ENCODE measurements at places on chromosomes 4 and X. TPM values are rescaled to one million over a fixed set of nuclear protein-coding genes. Genes with fewer than 3 reads are reported as not detected.

BEND2 gene
- total RNA-seq, result not detected

USP17L26 gene
- total RNA-seq, result not detected

- DNase-seq, result no peak
Observed at GRCh38 chrX:46904626-46905025, 7.6 kb upstream of the JADE3 start.

CFAP299 gene
- total RNA-seq, result not detected

KLHL13 gene
- total RNA-seq, result 4.7 TPM

GRCh38 chr4:79874197-79874596 is 198.8 kb downstream of the ANTXR2 start:
- DNase-seq, result no peak

ANXA10 gene
- total RNA-seq, result 721 TPM

- DNase-seq, result no peak
Observed at GRCh38 chr4:14265651-14266050, 638.1 kb upstream of the BOD1L1 start.

DNA sequence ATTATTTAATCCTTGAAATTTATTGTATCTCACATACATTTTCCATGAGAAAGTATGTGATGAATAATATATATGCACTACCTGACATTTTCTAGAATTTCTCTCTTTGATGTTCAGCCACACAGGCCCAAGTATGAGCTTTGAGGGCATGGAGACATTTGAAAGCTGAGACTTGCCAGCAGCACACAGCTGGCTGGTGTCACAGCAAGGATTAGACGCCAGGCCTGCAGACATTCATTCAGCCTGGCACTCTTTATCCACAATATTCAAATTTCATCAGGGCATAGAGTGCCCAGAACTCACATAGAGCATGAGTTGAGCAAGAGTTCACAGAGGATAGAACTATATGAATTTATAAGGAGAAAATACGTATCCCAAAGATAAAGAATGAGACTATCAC is 74.0 kb downstream of the GRIA2 start:
- DNase-seq, result no peak

DNA sequence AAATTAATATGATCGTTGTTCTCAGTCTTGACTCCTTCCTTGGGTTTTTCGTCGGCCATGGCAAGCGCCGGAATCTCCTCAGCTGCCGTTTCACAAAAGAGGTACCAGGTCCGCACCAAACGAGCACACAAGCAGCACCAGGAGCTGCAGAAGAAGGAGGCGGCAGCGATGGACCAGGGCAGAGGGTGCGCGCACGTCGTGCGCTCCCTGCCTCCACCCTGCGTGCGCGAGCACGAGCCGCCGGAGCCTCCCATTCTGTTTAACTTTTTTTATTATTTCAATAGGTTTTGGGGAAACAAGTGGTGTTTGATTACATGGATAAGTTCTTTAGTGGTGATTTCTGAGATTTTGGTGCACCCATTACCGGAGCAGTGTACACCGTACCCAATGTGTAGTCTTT is 158.2 kb downstream of the PLS3 start:
- DNase-seq, result no peak

TLR10 gene
- not detected for total RNA-seq

SGMS2 gene
- 71.6 TPM for total RNA-seq

DNA sequence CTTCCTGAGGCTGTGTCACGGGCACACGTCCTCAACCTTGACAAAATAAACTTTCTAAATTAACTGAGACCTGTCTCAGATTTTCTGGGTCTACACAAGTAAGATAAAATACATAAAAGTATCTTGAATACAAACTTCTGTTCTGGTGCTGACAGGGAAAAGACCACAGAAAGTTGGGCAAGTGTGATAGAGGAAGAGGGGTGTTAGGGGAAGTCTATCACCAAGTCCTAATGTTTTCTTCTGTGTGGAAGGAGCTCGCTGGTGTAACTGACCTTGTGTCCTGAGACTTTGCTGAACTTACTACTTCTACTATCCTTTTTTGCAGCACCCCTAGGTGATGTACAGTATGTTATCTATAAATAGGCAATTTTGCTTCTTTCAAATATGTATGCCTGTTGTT is 97.0 kb upstream of the STIM2 start:
- no peak for DNase-seq

DNA sequence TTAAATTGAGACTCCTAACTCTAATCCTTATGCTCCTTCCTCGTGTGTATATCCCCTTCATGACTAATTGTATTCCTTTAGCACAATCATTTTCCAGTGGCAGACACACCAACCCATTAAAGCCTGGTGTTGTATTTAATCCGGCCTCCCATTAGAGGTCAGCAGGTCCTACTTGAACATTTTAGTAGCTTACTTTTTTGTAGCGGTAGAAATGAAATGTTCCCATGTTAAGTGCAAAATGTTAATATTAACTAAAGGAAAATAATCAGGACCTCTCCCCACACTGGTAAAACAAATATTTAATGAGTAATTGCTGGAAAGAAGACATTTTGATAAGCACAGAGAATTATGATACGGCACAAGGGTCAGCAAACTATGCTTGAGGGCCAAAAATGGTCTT is 3.4 kb downstream of the RAB33B start:
- DNase-seq, result no peak

DNA sequence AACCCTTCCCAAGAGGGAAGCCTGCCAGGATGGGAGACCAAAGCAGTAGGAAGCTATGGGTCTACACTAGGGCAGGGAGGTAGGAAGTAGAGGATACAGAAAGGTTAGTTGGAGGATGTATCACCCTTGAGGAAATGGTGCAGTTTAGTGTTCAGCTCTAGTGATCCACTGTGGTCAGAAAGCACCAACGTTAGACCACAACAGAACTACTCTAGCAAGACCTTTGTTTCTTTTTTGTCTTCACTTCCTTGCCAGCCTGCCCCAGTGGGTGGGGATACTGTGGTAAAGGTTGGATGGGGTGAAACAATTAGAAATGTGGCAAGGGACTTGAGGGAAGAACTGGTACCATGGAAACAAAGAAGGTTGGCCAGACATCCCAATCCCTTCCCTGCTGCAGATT is 83.3 kb downstream of the DDIT4L start:
- DNase-seq, result peak; percentile 30

DNA sequence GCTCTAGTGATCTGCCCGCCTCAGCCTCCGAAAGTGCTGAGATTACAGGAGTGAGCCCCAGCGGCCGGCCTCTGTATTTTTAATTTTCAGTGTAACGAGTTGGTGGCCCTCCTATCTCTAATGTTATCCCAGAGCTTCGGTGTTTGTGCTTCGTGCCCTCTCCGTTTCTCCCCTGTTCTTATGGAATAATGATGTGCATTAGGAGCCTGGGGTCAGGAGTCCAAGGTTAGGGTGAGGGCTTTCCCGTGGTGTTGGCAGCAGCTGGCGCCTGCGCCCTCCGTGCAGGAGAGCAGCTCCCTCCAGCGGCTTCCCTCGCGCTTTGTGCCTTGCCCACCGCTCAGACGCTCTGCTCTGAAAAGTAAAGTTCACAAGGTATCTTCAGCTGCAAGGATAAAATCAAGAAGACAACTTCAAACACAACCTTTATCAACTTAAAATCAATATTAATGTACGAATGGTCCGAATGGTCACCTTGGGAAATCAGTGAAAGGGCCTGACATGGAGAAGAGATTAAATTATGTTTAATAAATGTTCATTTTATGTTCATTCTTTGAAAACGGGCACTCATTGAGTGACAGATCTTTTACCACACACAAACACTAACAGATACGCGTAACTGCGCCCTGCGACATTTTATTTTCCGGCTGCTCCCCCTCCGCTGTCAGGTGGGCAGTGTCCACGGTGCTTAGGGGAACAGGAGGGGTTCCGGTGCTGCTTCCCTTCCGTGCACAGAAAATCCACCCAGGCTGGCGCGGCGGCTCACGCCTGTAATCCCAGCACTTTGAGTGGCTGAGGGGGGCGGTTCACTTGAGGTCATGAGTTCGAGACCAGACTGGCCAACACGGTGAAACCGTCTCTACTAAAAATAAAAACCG is 62.4 kb downstream of the TRAPPC11 start:
- DNase-seq, result peak; percentile 89

DNA sequence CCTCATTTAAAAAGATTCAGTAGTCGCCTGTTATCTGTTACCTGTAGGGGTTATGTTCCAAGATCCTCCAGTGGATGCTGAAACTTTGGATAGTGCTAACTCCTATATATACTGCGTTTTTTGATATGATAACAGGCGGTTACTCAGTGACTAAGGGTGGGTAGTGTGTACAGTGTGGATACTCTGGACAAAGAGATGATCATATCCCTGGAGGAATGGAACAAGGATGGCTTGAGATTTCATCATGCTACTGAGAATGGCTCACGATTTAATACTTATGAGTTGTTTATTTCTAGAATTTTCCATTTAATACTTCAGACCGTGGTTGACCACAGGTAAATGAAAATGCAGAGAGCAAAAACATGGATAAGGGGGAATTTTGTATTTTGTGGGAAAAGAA is 21.5 kb downstream of the FAM47E start:
- no peak for DNase-seq

DNA sequence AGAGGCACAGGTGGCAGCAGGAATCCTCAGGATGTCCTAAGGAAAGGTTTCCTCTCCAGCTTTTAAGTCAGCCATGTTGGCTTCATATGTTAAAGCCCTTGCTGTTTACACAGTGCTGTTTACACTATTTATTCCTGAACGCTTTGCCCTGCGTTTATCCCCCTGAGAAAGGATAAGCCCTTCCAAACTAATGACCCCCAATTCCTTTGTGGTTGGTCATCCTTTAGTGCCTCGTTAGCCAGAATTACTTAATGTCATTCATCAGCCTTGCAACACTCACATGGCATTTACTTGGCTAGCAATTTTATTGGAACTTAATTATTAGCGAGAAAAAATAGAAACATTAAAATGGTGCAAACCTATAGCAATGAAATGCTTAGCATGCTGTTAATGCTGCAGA is 23.8 kb downstream of the VCX2 start:
- DNase-seq, result no peak

DNA sequence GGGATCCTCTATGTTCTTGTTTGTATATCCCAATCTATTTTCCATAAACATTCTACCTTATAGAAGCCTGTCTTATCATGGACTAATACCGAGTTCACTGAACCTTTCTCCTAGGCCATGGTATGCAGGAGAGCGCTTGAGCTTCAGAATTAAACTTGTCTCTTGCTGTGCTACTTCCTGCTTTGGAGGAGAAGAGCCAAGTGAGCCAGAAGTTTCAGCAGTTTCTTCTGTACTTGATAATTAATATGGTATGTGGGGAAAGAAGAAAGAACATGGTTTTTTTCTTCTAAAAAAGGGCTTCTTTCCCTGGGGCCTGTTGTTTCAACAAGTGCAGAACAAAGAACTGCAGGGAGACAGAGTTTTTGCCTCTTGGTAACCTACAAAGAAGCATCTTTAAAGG is 172.8 kb downstream of the ATG4A start:
- no peak for DNase-seq

- no peak for DNase-seq
Observed at GRCh38 chrX:11266573-11267003, 26.6 kb upstream of the AMELX start.

CRLF2 gene
- not detected for total RNA-seq

RAB40AL gene
- 3.0 TPM for total RNA-seq

DNA sequence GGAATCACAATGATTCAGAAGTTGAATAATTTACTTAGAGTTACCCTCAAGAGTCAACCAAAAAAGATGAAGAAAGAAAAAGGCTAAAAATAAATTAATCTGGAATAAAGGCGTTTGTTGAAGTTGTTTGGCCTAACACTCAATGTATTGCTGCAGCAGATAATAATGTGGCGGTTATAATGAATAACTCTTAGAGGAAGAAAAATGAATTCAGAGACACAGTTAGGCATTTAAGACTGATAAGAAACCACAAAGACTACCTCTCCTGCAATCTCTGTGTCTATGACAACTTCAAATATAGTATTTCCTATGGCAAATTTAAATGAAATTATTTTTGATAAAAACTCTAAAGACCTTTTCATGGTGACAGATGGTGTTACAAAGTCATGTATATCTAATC is 1369.1 kb upstream of the AGA start:
- DNase-seq, result no peak

DNA sequence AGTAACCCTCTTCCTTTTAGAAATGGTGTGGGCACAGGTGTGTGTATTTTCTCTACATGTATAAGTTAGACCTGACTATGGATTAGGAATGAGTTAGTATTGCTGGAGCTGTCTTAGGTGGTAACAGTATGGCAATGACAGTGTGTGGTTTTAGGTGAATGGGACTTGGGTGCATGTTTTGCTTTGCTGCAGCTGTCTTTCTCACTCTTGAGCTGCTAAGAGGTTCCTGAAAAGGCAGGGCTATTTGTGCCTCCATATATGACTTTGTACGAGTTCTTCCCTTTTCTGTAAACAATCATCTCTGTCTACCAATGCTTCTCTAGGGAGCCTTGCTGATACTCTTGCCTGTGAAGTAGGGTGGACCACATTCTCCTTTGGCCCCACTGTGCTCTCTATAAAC is 234.8 kb upstream of the HHIP start:
- DNase-seq, result no peak

DNA sequence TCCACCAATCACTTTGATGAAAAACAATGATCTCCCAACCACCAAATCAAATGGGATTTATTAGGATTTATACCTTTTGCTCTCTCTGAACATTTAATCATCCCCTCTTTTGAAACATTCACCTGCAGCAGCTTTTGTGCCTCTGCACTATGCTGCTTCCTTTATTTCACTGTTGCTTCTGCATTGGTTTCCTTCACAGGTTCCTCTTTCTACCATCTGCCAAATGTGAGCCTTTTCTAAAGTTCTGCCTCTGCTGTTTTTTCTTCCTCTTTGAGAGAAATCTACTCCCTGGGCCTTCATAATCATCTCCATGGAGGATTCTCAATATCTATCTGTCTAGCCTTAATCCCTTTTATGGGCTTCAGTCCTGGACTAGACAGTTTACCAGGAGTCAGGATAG is 24.7 kb downstream of the CUL4B start:
- no peak for DNase-seq

- DNase-seq, result no peak
Observed at GRCh38 chrX:24190500-24191156, 41.1 kb downstream of the ZFX start.

- no peak for DNase-seq
Observed at GRCh38 chrX:43961699-43962098, 11.5 kb downstream of the NDP start.

GRCh38 chrX:80879916-80880315 is 70.2 kb upstream of the BRWD3 start:
- no peak for DNase-seq

DNA sequence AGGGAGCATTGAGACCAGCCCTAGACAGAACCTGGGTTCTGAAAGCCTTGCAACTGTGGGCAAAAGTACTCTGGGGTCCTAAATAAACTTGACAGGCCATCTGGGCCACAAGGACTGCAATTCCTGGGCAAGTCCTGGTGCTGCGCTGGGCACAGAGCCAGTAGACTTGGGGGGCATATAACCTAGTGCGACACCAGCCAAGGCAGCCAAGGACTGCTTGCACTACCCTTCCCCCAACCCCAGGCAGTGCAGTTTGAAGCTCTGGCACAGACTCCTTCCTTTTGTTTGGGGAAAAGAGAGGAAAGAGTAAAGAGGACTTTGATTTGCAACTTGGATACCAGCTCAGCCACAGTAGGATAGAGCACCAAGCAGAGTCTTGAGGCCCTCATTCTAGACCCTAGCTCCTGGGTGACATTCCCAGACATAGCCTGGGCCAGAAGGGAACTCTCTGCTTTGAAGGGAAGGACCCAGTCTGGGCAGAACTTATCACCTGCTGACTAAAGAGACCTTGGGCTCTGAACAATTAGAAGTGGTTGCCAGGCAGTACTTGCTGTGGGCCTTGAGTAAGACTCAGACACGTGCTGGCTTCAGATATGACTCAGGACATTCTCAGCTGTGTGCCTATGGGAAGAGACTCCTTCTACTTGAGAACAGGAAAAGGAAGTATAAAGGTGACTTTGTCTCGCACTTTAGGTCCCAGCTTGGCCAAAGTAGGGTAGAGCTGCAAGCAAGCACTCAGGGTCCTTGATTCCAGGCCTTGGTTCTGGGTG is 522.8 kb downstream of the GLUD2 start:
- DNase-seq, result no peak
